ENCODE measurements at places on chromosomes 5 and 9.

DNA sequence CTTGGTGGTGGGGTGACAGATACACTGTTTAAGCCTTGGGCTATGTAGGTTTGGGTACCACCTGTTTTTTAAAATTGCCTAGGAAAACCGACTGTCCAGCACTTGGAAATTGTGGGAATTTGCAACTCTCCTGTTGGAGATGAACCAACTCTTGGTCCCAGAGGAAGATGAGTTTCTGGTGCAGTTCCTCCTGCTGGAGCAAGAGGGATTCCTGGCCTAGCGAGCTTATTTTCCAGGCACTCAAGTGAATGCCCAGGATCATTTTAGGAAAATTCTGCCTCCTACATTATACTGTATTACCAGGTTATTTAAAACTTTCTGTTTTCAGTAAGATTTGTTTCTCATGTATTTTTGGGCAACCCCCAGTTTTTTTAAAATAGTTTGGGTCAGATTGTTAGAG is 33.7 kb downstream of the AP3S1 start:
- DNase-seq = no peak

DNA sequence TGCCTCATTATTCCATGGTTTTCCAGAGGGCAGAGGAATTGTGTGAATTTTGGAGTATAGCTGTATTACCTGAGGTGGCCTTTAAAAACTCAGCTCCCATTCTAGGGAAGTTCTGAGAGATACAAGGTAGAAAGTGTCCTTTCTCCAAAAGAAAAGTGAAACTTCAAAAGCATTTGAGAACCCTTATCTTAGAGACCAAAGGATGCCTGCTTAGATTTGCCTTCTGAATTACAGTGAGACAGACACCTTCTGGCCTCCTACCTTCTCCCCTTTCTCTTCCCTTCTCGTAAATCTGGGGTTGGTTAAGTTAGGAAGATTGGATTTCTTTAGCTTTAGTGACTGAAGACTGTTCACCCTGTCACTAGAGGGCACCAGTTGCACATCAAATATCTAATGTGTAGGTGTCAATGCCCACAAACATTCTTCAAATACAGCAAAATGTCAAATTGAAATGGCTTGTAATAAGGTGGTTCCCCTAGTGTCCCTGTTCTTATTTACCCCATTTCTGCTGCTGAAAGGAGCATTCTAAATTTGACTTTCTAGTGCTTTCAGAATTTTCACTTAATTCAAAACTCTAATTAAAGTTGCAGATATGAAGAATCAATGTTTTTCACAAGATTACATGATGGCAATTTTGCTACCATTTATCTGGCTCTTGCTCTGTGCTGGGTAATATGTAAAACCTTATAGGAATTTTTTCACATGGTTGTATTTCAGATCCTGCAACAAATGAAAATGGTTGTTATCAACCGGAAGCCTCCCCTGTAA is 46.7 kb downstream of the PRRC1 start:
- peak; percentile 21 for DNase-seq

GRCh38 chr5:63125862-63126261 is 547.2 kb downstream of the LRRC70 start:
- DNase-seq = no peak

- DNase-seq = no peak
These were observed 200.9 kb upstream of the MSX2 start for GRCh38 chr5:174523311-174524071.

GRCh38 chr5:4716781-4717180 is 423.3 kb upstream of the ADAMTS16 start:
- no peak for DNase-seq

DNA sequence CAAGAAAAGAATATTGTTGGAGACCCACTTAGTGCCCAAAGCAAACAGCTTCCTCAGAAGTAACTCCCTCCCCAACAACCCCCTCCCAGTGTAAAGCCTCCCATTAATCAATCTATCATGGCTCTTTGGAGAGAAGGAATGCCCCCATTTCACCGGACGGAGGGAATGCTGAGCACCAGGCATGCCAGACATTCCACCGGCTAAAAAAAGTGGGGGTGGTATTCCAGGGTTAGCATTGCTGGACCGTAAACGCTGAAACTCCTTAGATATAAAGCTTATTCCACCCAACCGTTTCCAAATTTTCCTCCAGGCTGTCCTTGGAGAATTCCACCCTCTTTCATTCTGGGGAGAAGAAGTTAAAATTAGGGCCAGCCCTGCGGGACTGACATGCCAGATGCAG is 363 bp upstream of the MAMDC2 start:
- DNase-seq = no peak

- DNase-seq = no peak
These were observed 122.0 kb downstream of the TLE4 start for GRCh38 chr9:79693750-79694149.

DNA sequence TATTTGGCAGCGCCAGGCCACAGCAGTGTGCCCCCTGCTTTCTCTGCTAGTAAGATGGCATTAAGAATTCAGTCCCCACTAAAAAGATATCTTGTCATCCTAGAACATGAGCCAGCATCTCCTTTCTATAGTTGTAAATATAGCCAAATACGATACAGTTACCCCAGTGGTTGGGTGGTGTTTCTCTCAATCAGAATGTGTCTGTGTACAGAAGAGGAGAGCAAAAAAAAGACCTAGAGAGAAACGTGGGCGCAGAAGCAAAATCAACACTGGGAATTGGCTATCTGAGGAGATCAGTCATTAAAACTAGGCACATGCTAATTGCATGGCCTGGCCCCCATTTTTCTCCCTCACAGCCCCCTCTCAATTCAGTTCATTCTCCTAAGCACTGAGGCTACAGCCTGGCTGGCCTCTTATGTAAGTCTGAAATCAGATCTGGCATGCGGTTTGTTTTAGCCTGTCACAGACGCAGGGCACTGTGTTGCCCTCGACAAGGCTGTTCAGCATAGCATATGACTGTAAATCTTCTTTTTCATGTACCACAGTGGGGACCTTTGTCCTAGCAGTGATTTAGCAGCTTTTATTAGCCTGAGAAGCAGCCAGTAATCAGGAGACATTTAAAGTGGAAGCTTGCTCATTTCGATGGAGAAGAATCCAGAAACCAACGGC is 57.8 kb downstream of the RORB start:
- no peak for DNase-seq

DNA sequence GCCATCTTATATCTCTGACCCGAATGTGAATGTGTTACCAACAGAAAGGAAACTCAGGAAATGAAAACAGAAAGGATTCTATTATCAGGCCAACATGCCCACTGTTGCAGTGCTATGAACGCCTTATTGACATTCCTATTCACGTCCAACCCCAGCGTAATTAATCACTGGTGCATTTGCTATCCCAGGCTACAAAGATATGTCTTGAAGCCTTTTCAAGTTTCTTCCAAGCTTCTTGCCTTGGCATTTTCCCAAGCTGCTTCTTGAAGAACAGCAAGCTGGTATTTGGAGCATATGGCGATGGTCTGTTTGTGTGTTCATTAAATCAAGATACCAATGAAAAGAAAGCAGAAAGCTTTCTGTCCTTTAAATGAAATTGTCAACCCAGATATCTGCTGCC is 579.2 kb upstream of the ZNF462 start:
- no peak for DNase-seq

- no peak for DNase-seq
These were observed 4.8 kb upstream of the CHD1 start for GRCh38 chr5:98933445-98934072.

DNA sequence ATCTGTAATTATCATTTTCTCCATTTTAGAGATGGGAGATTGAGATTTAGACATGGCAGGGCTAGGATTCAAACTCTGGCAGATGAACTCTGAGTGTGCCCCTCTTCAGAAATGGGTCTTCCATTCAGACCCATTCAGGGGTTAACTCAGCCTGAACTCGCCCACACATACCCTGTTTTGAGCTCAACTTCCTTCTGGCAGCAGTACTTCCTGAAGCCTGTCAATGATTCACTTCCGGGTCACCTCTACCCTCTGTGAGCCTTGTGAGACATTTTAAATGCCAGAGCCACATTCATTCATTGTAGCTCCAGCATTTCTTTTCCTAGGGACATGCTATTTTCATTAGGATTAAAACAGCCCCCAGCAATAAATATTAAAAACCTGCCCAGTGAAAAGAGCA is 209.3 kb upstream of the SLC24A2 start:
- no peak for DNase-seq

Measured in stimulated activated CD8-positive, alpha-beta memory T cell treated with anti-CD3 and anti-CD28 coated beads, Interleukin-4, amount 100 ng/mL, for 24 hours (primary cell).